Esophagus mucosa (tissue), 1 donor: ENCODE measurements at places on chromosomes 6 and 20. TPM values are rescaled to one million over a fixed set of nuclear protein-coding genes. Genes with fewer than 3 reads are reported as not detected.

- no peak for ATAC-seq
Observed at GRCh38 chr6:138386897-138387296, 9.2 kb downstream of the SMIM28 start.

GRCh38 chr20:1394686-1395085 is 1.8 kb upstream of the FKBP1A start:
- no peak for ATAC-seq

DNA sequence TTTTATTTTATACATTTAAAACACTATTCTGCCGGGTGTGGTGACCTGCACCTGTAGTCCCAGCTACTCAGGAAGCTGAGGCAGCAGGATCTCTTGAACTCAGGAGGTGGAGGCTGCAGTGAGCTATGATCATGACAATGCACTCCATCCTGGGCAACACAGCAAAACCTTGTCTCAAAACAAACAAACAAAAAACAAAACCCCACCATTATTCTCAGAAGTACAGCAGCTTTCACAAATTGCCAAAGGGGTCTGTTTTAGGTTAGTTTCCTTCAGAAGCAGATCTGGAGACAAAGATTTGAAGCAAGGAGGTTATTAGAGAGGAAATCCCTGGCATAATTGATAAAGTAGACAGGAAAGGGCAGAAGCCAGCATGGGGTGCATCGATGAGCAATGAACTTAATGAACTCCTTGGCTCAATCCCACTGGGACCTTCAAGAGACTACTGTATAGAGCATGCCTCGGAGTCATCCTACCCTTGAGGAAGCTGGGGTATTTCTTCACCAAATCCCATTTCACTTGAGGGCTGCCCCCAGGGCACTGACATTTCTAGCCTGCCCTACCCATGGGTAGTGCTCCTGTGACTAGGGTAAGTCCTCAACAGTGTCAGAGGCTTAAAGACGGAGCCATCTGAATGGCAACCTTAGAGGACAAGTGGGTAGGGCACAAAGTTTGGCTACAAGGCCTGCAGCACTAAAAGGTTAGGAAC is 43.2 kb upstream of the DDR1 start:
- ATAC-seq: peak; percentile 6

DNA sequence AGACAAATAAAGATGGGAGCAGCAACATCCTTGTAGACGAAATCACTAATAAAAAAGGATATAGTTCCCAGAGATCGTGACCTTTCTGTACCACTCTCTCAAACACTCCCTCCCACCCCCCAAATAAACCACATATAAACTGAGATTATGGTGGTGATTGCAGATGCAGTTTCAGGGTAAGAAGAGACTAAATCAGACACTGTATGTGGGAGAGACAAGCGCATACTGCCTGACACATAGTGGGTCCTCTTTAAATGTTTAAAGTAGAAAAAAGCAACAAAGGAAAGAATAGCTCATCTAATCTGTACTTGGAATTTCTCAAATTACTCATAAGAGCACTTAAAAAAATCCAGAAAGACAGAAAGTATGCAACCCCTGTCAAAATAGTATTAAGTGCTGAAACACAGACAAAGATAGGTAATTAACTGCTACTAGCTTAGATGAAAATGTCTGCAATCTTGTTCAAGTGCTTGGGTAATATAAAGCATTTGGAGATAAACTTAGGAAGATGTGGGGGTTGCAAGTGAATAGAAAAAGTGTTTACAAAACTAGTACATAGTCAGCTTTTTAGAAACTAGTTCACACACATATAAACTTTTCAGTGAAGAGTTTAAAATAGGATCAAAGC is 151.6 kb downstream of the BACH2 start:
- ATAC-seq: no peak

DNA sequence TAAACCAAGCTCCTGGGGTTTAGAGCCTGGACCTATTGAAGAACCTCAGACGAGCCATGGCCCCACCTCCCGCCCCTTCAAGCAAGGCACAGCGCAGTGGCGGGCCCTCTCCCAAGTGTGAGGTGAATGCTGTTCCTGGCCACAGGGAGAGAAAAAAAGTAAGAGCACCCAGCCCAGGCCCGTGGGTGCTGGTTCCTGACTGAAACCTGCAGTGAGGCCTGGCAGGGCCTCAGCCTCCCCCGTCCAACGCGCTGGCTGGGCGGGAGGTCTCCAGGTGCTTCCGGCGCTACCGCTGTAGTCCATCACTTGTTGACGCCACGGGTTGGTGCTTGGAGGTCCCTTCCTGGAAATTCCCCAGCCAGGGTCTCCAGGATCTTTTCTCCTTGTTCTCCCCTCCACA is 5.5 kb upstream of the FAM83C start:
- no peak for ATAC-seq

The KCNK16 gene
- not detected for total RNA-seq

The DNAAF9 gene
- total RNA-seq: 6.3 TPM

The FAM217A gene
- not detected for total RNA-seq

The PROKR2 gene
- total RNA-seq: not detected

The TAGAP gene
- total RNA-seq: 0.92 TPM
